ENCODE measurements at places on chromosomes 5 and 9.

DNA sequence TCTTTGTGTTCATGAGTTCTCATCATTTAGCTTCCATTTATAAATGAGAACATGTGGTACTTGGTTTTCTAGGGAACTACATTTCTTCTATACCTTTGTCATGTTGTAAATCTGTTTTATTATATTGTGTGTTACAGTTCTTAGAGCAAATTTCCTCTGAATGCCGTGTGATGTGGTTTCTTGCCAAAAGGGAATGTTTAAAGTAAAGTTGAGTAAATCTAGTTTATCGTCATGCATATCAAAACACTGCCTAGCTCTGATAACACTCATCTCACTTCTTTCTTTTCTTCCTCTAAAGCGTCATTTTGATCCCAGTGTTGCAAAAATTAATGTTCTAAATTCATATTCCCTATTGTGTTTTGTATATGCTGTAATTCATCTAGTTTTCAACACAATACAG is 295.4 kb upstream of the HAPLN1 start:
- DNase-seq = no peak

DNA sequence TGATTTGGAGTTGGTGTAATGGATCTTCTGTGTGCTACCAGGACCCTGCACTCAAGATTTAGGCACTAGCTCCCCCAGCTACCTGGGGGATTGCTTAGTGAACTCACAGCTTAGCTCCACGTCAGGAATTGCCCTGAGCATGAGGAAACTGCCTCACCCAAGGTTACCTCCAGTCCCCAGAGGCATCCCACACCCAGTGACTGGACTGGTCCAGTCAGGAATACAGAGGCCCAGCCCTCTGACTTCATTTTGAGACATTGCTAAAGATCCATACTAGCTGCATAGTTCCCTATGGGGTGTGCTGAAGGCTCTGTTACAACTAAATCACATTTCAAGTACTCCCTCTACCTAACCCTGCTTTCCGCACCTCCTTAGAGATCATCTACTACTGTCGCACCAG is 364.7 kb downstream of the EFNA5 start:
- DNase-seq = no peak

DNA sequence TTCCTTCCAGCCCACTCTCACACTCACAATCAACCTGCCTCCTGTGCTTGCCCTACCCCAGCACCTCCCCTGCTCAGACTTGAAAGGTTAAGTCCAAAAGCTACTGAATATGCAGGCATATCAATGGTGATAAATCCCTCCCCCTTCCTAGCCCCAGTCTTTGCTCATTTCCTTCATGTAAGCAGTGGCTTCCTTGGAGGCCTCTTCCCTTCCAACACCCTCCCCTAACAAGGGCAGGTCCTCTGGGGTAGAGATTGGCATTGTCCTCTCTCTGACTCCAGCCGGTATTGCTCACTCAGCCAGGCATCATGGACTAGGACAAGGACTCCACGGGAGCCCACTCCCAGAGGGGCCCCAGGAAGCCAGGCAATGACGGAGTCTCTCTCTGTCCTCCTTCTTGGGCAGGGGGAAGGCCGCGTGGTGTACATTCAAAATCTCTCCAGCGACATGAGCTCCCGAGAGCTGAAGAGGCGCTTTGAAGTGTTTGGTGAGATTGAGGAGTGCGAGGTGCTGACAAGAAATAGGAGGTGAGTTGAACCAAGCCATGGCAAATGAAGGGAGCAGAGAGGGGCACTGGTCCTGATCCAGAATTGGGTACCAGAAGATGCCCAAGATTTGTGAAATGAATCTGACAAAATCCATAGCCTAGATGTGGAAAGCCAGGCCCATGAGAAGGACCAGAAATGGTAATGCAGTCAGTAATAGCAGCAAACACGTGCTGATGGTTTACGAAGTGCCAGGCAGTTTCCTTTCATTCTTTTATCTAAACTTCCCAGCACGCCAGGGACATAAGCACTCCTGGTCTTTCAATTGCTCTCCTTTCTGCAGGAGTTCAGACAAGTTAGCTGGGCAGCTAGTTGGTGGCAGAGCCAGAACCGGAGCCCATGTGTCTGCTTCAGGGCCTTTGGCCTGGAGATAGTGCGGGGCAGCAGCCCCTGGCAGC is 102.5 kb downstream of the PDE6A start:
- DNase-seq = no peak

- DNase-seq = no peak
Measured at GRCh38 chr9:89911721-89912604, 307.2 kb downstream of the GADD45G start.

DNA sequence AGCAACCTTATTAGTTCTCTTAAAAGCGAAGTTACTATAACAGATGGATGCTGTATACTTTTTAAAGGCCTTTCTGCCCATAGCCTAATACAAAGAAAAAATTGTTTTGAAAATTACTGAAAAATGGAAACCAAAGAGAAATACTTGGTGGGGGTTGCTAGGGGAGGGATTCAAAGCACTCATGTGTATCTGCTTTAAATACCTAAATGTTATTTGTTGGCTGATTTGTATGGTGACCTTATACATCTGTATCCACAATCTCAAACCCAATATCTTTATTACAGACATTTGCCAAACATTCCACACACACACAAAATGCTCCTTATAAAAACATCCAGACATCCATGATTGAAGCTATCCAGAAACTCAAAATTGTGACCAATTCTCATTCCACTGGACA is 172.0 kb downstream of the ADAMTS12 start:
- DNase-seq = no peak

- DNase-seq = no peak
Measured at GRCh38 chr9:127689329-127690000, 17.3 kb upstream of the CFAP157 start.

DNA sequence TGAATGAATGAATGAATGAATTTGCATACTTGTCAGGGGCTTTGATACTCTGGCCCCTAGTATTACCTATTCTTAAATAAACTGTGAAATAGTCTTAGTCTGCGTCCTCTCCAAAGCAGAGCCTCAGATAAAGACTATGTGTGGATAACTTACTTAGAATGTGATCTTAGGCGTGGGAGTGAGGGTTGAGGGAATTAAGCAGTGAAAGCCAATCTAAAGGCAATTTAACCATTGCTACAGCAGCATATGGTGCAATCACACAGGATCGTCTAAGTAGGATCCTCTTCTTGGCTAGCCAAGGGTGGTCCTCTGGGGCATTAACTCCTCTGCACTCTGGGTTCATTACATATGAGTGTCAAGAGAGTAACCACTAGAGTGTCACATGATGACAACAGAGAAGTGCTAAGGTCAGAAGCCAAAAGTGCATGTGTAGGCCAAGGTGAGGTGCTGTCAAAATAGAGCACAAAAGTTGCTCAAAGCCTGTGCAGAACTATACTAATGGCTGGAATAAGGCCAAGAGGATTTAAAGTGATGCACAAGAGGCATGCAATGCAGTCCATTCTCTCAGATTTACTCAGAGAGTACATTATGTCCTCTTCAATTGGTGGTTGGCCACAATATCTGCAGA is 274.4 kb upstream of the SEMA6A start:
- no peak for DNase-seq

DNA sequence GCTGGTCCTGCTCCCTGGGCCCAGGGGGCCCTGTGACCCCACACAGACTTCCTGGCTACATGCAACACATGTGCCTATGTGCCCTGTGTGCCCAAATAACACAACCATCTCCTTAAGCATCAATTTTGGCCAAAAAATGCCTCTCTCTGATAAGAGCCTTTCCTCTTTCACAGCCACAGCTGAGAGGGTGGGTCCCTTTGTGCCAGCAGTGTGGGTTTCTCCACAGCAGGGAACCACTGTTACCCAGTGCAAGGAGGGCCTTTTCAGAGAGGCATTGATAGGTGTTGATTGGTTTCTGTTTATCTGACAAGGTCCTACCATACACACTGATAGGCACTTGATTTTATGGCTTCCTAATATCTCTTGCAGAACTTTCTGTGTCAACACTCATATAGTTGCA is 42.7 kb downstream of the SYK start:
- no peak for DNase-seq

- no peak for DNase-seq
Measured at GRCh38 chr5:134003817-134004625, 754 bp downstream of the VDAC1 start.

DNA sequence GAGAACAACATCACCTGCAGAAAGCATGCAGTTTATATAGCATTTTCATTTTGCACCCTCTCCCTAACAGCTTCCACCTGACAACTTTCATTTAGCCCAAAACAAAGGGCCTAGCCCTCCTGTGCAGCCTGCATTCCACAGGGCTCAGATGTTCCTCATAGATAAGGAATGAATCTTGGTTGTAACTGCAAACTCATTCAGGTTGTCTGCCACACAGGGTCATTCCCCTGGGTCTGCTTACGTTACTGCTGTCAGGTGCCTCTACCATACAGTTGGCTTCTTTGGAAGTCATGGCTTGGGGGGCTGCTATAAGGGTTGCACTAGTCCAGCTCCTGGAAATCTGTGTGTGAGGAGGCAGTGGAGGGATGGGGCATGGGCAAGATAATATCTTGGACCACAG is 2.7 kb upstream of the DCP2 start:
- no peak for DNase-seq

GRCh38 chr9:126652140-126652582 is 38.4 kb downstream of the LMX1B start:
- DNase-seq = no peak

- no peak for DNase-seq
Measured at GRCh38 chr5:178832618-178833201, 27.0 kb upstream of the ZNF354B start.

- no peak for DNase-seq
Measured at GRCh38 chr5:81852291-81853029, 101.6 kb upstream of the SSBP2 start.

DNA sequence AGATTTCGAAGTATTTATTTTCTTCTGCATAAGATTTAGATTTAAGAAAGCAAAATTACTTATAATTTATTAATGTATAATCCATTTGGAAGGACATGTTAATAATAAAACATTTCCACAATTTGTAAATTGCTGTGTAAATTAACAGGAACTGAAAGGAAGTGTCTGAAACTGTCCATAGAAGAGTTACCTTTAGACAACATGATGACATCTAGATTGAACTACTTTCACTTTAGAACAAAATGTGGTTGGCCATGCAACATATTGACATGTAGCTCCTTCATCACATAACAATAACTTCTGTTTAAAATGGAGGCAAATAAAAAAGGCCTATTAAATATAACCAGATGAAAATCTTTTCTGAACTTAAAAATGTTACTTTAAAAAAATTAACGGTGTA is 1849.5 kb upstream of the ACO1 start:
- DNase-seq = no peak

DNA sequence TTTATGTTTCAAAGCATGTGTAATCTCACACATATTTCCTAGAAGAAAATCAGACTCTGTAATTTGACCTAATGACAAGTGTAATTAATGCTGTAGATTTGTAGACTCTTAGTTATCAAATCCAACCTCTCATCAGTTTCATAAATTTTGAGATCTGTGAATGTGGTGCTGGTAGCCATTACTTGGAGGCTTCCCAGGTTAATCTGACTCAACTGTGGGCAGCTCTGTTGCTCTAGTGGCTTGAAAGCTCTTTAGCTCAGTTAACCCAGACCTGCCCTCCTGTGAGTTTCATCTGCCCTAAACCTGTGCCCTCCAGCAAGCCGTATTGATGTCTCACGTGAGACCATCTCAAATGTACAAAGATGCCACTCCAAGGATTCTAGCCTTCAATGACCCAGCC is 323.4 kb downstream of the FBXL7 start:
- no peak for DNase-seq

DNA sequence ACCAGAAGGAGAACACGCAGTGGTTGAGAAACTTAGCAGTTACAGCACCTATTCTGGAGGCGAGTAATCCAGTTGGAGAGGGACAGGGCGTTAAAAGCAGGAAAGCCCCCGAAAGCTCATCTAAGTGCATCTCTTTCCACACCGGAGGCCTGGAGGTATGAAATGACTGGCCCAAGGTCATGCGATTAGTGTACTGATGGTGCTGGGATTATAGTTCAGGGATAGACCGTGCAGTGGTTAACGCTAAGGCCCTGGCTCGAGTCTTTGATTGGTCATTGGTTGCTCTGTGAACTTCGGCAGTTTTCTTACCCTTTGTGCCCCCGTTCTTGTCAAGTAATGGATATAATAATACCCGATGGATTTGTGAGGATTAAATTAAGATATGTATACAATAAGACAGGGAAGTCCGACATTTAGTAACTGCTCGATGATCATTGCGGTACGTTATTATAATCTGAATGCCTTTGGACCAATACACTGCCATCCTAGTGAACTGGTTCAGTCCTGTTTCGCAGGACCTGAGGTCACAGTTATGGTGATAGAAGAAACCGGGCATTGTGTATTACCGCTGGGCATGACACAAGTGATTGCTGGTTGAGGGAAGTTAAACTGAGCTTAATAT is 960 bp downstream of the CANX start:
- DNase-seq = no peak

Measured in stimulated activated CD8-positive, alpha-beta memory T cell treated with anti-CD3 and anti-CD28 coated beads, Interleukin-2, amount 100 ng/mL, for 1 hour (primary cell).